ENCODE measurements at places on chromosomes 12 and 14.

- DNase-seq: no peak
Observed at GRCh38 chr12:119446459-119446858, 111.9 kb downstream of the CCDC60 start.

DNA sequence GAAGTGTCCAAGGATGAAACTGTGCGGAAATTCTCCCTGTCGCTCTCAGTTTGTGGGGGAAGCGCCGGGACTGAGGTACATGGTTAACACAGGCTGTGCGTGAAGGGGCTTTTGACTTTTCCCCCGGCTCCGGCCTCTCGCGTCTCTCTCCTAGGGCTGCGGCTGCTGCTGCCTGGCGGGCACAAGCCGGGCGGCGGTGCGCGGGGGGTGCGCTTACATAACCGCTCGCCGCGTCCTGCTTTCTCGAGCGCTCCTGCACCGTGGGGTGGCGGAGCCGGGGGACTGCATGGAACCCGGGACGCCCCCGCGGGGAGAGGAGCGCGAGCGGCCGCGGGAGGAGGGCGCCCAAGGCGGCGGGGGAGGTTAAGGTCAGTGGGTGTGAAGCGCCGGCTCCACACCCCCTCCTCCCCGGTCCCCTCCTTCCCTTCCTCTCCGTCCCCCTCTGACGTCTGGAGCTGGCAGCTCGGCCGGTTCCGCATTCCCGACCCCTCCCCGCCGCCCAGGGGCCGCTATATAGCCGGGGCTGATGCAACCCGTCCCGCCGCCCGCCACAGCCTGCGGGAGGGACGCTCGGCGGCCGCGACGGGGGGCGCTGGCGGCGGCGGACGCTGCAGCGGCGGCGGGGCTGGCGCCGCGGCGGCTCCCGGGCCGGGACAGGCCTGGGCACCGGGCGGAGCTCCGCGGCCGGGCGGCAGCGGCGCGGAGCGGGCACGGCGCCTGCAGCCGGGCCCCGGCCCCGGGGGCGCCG lies at the start of gene JDP2:
TSS of gene JDP2 (plus strand) at position 541 of the 748 bp plus-strand sequence. CDS start 9,899 bp downstream, outside the sequence.
- peak; percentile 29 for DNase-seq

DNA sequence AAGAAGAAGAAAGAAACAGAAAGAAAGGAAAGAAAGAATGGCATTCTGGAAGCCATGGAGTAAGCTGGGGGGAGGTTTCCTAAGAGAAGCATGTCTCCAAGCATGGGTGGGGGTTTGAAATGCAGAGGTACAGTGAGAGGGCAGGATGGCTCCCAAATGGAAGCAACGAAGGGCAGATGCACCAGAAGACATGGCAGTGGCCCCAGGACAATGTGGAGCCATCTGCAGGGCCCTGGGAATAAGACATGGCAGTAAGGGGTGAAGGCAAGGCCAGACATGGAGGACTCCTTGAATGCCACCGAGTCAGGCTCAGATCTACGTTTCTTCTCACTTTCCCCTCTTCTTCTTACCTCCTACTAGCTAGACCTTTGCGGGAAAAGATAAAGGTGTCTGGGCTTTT lies 4.7 kb upstream of the COL2A1 start:
- no peak for DNase-seq

- DNase-seq: no peak
Observed at GRCh38 chr12:102939059-102939458, 18.4 kb upstream of the ASCL1 start.

- no peak for DNase-seq
Observed at GRCh38 chr12:116435984-116436383, 123.2 kb upstream of the MAP1LC3B2 start.
